ENCODE measurements at places on chromosomes 12 and 14. TPM values are rescaled to one million over a fixed set of nuclear protein-coding genes. Genes with fewer than 3 reads are reported as not detected.

Gene PRB2
- not detected for total RNA-seq

Gene NAV3
- 36.0 TPM for total RNA-seq

Gene ERO1A
- 32.7 TPM for total RNA-seq

Gene LGMN
- total RNA-seq = 61.8 TPM

Gene IL31
- not detected for total RNA-seq

Gene TGM1
- 53.5 TPM for total RNA-seq

Gene PTPRO
- total RNA-seq = 1.3 TPM

Gene APOF
- not detected for total RNA-seq

GRCh38 chr12:29035112-29035511, 114.0 kb upstream of the FAR2 start:
- no peaks in the 10 kb centered on the region for H3K4me1 ChIP-seq
- H3K36me3 ChIP-seq = no peaks in the 10 kb centered on the region
- no peak for DNase-seq
- no peak overlapping the region for H3K27ac ChIP-seq
- H3K4me3 ChIP-seq = no peak overlapping the region

GRCh38 chr14:53368711-53369201, 215.6 kb upstream of the DDHD1 start:
- peaks cover 43% of the 10 kb centered on the region for H3K4me1 ChIP-seq
- no peaks in the 10 kb centered on the region for H3K27me3 ChIP-seq
- H3K36me3 ChIP-seq = no peaks in the 10 kb centered on the region

DNA sequence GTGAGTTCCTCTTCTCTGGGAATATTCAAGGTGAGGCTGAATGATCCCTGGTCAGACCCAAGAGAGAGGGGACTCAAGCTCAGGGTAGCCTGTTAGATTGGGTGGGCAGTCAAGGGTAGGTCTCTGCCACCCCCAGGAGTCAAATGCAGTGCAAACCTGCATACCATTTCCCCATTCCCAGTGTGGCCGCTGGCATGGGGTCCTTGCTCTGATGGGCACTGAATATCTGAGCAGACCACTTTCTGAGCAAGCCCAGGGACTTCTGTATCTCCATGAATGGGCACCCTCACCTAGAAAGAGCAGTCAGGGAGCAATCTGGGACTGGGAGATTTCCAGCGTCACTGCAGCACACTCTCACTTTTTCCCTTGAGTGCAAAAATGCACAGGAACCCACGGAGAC, 573.7 kb downstream of the BCL11B start:
- DNase-seq = no peak
- no peaks in the 10 kb centered on the region for H3K4me1 ChIP-seq
- H3K27ac ChIP-seq = no peak overlapping the region
- H3K36me3 ChIP-seq = no peaks in the 10 kb centered on the region
- no peaks in the 10 kb centered on the region for H3K27me3 ChIP-seq

GRCh38 chr12:48446161-48446776, 26.1 kb upstream of the ANP32D start:
- no peaks in the 10 kb centered on the region for H3K36me3 ChIP-seq
- H3K27ac ChIP-seq = no peak overlapping the region
- no peak overlapping the region for H3K4me3 ChIP-seq

DNA sequence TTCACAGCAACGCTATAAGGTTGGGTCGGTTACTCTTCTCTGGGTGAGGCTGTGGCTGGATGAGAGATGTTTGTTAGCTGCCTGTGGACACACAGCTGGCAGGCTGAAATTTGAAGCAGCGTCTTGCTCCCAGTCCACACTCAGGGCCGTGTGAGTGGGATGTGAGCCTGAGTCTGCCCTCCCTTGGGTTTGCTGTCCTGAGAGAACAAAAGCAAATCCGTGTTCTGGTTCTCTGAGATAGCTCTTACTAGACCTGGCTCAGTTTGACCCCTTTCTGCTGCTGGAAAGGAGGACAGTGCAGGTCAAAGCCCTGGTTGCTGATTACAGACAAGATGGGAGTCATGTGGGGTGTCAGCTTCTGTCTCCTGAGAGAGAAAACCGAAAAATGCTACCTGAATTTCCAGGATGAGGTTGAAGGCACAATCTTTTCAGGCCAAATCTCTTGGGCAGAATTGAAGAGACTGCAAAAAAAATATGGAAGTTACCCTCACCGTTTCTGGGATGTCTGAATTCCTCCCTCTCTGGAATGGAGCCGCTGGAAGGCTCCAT, 270.8 kb downstream of the ZFP36L1 start:
- no peaks in the 10 kb centered on the region for H3K27me3 ChIP-seq
- H3K4me3 ChIP-seq = no peak overlapping the region
- DNase-seq = no peak
- H3K27ac ChIP-seq = peak overlapping the region; percentile 84

- no peaks in the 10 kb centered on the region for H3K4me1 ChIP-seq
- DNase-seq = no peak
- H3K36me3 ChIP-seq = no peaks in the 10 kb centered on the region
- no peaks in the 10 kb centered on the region for H3K27me3 ChIP-seq
Measured at GRCh38 chr12:12583510-12584178, 21.0 kb upstream of the DUSP16 start.

- no peaks in the 10 kb centered on the region for H3K27me3 ChIP-seq
- H3K27ac ChIP-seq = no peak overlapping the region
- no peaks in the 10 kb centered on the region for H3K36me3 ChIP-seq
- no peaks in the 10 kb centered on the region for H3K4me1 ChIP-seq
- DNase-seq = no peak
- H3K4me3 ChIP-seq = no peak overlapping the region
Measured at GRCh38 chr14:52977798-52978197, 26.9 kb upstream of the FERMT2 start.

DNA sequence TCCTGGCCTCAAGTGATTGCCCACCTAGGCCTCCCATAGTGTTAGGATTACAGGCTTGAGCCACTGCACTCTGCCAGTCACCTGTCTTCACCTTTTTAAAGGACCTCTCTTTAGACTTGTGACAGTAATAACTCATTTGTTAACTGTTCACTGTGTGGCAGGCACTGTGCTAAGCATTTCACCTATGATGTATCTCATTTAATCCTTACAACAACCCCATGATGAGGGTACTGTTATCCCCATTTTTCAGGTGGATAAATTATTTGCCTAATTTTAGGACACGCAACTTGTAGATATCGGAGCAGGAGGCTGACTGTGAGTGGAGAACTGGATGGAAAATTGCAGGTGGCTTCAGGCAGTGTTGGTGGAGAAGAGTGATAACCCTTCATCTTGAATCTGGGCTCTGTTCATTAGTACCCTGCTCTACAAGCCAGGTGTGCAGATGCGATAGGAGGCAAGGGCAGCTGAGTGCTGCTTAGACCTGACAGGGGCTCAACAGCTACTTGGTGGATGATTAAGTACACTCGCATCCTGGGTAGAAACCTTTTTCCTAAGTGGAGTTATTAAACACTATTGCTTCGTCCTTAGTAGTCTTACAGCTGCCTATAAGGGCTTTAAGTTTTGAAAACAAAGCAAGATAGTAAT, 2.7 kb downstream of the TCTN1 start:
- peaks cover 12% of the 10 kb centered on the region for H3K36me3 ChIP-seq
- no peak for DNase-seq
- H3K27ac ChIP-seq = no peak overlapping the region
- no peak overlapping the region for H3K4me3 ChIP-seq
- H3K27me3 ChIP-seq = no peaks in the 10 kb centered on the region
- H3K4me1 ChIP-seq = no peaks in the 10 kb centered on the region

DNA sequence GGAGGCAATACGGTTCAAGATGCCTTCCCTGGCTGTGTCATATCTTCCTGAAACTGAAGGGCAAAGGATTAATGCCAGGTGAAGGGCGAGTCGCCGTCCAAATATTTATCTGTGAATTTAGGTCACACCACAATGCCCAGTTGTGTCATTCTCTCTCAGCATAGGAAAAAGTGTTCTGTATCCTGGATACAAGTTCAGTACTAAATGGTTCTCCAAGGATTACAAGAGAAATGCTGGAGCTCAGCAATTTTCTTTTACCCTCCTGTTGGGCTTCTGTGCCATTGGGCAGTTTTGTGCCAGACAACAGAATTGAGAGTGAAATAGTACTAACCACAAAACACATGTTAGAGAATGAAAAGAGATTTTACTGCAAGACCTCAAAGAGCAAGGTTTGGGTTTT, 493.9 kb downstream of the EGLN3 start:
- H3K27ac ChIP-seq = no peak overlapping the region
- no peaks in the 10 kb centered on the region for H3K27me3 ChIP-seq
- DNase-seq = no peak
- H3K4me3 ChIP-seq = no peak overlapping the region

GRCh38 chr12:105554223-105554678, 223.8 kb downstream of the C12orf75 start:
- H3K36me3 ChIP-seq = no peaks in the 10 kb centered on the region
- H3K4me1 ChIP-seq = no peaks in the 10 kb centered on the region
- DNase-seq = no peak
- no peak overlapping the region for H3K4me3 ChIP-seq
- H3K27ac ChIP-seq = no peak overlapping the region

- H3K4me1 ChIP-seq = no peaks in the 10 kb centered on the region
- no peak overlapping the region for H3K27ac ChIP-seq
- H3K27me3 ChIP-seq = no peaks in the 10 kb centered on the region
- no peaks in the 10 kb centered on the region for H3K36me3 ChIP-seq
Measured at GRCh38 chr12:123488539-123489230, 30.7 kb downstream of the SNRNP35 start.

GRCh38 chr12:114676142-114676741, 7.7 kb downstream of the TBX3 start:
- no peaks in the 10 kb centered on the region for H3K36me3 ChIP-seq
- DNase-seq = no peak
- H3K27ac ChIP-seq = no peak overlapping the region
- no peak overlapping the region for H3K4me3 ChIP-seq
- H3K27me3 ChIP-seq = no peaks in the 10 kb centered on the region
- H3K4me1 ChIP-seq = peaks cover 37% of the 10 kb centered on the region

DNA sequence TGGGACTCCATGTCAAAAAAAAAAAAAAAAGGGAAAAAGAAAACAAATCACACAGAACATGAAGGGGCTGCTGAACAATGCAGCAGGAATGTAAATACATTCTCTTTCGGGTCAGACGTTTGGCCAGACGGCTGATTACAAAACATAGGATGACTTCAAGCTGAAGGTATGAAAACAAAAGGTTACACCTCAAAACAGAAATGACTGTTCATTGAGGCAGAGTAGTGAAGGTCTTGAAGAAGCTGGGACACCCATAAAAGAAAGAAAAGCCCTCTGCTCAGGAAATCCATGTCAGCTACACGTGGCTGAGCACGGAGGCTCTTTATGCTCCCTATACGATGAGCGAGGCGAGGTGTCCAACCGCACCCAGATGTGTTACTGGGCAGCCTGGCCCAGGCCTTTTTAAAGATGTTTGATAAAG, 37.7 kb downstream of the FGD4 start:
- no peaks in the 10 kb centered on the region for H3K4me1 ChIP-seq
- H3K36me3 ChIP-seq = no peaks in the 10 kb centered on the region
- no peaks in the 10 kb centered on the region for H3K27me3 ChIP-seq
- no peak overlapping the region for H3K4me3 ChIP-seq
- no peak for DNase-seq

DNA sequence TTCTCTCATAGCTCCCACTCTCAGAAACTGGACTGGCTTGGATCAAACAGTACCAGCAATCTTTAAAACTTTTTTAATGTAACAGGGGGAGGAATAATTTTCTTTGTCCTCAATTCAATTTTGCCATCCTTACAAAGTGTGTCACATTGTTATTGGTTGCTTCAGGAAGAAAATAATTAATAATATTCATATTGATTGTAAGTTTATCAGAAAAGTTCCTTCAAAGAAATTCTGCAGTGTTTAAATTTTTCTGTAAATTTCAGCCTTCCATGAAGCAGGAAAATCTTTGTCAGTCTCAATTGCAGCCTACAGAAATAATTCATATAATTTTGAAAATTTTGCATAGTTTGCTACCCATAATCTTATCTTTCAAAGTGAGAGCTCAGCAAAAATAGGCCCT, 1119.1 kb upstream of the ATXN7L3B start:
- no peaks in the 10 kb centered on the region for H3K4me1 ChIP-seq
- no peaks in the 10 kb centered on the region for H3K36me3 ChIP-seq
- H3K27me3 ChIP-seq = no peaks in the 10 kb centered on the region
- H3K4me3 ChIP-seq = no peak overlapping the region
- H3K27ac ChIP-seq = no peak overlapping the region

DNA sequence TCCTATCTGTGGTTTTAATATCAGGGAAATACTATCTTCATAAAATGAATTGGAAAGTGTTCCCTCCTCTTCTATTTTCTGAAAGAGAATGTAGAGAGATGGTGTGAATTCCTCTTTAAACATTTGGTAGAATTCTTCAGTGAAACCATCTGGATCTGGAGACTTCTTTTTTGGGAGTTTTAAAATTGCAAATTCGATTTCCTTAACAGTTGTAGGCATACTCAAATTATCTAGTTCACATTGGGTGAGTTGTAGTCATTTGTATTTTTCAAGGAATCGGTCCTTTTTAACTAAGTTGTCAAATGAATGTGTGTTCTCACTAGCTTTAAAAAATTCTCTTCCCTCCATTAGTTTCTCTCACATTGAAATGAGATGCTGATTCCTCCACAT, 75.4 kb upstream of the CHST11 start:
- no peak overlapping the region for H3K27ac ChIP-seq
- no peaks in the 10 kb centered on the region for H3K4me1 ChIP-seq
- H3K36me3 ChIP-seq = no peaks in the 10 kb centered on the region
- DNase-seq = no peak
- no peak overlapping the region for H3K4me3 ChIP-seq

DNA sequence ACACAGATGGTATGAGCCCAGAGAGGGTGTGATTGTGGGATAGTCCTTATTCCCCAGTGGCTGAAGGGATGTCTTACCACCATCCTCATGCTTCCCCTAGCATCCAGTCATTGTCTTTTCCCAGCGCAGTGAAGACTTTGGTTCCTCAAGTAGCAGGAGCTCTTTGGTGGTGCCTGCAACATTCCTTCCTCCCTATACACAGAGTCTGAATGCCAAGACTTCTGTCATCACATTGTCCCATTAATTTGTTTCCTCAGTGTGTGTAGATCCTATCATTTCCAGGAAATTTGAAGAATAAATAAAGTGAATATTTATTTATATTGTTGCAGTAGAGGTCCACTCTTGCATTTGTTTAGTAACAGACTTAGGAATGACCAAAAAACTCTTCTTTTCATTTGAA, 147.2 kb downstream of the DACT1 start:
- no peaks in the 10 kb centered on the region for H3K36me3 ChIP-seq
- no peak overlapping the region for H3K27ac ChIP-seq

GRCh38 chr12:3046441-3047200, 30.6 kb upstream of the TSPAN9 start:
- H3K4me3 ChIP-seq = no peak overlapping the region
- no peak overlapping the region for H3K27ac ChIP-seq
- no peaks in the 10 kb centered on the region for H3K36me3 ChIP-seq
- no peak for DNase-seq
- no peaks in the 10 kb centered on the region for H3K4me1 ChIP-seq

Measured in tibial nerve (tissue), 4 donors.